ENCODE measurements at places on chromosomes 13 and 19.

GRCh38 chr19:51025401-51025800 lies 1.0 kb downstream of the KLK11 start:
- DNase-seq: no peak

- DNase-seq: no peak
Observed at GRCh38 chr13:114146629-114147028, 14.2 kb upstream of the RASA3 start.

DNA sequence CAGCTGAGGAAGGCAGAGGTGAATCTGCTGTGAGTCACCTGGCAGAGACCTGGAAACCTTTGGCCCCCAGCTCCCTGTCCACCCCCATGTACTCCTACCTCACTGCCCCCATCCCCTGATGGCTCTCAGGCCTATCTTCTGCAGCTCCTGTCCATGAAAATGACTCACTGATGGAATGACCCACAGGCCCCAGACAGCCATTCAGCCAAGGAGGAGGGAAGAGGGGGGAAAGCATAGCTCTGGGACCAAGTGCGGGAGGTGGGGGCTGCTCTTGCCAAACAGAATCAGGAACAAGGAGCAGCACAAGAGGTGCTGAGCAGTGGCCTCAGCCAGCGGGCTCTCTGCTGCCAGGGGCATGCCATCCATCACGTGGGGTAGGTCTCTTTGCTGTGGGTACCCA lies 111.4 kb upstream of the C1QTNF9B start:
- no peak for DNase-seq

DNA sequence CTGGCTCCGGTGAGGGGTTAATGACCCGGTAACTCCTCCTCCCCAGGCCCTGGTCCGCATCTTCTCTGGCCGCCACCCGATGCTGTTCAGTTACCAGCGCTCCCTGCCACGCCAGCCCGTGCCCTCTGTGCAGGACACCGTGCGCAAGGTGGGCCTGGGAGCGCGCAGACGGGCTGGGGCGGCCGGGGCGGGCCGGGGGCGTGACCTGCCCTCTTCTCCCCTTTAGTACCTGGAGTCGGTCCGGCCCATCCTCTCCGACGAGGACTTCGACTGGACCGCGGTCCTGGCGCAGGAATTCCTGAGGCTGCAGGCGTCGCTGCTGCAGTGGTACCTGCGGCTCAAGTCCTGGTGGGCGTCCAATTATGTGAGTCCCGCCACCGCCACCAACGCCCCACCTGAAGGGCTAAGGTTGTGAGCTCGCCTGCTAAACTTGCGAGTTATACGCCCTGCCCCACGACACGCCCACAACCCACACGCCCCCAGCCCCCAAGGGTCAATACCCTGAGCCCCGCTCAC lies 10.4 kb downstream of the CPT1C start:
- DNase-seq: no peak
